ENCODE measurements at places on chromosomes 5 and 9. TPM values are rescaled to one million over a fixed set of nuclear protein-coding genes. Genes with fewer than 3 reads are reported as not detected.

Gene ENTREP1
- total RNA-seq: 34.9 TPM

DNA sequence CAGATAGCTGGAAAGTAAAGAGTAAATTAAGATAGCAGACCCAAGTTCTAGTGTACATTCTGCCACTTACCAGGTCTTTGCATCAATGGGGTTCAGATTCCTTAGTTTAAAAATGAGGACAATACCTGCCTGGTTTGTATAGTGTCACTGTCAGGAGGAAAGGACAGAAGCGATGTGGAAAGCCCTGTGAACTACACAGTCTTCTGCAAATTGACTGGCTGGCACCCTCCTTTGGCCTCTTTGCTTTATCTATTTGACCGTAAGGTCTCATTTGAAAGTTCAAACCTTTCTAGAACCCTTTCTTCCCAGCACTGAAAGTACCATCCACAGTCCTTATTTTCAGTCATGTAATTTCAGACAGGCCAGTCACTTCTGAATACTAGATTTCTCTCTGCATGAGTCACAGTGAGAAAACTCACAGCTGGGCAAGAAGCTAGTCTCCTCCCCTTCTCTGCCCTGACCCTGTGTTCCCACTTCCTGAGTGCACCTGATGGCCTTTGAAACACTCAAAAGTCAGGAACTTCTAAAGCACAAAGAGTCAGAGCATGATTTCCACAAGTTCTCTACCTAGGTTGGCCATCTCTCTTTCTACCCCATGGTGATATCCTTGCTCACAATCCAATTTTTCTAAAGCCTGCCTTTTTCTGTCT is 91.3 kb upstream of the RASEF start:
- DNase-seq: no peak
- no peaks in the 10 kb centered on the region for H3K36me3 ChIP-seq
- H3K27ac ChIP-seq: peak overlapping the region; percentile 34
- H3K4me1 ChIP-seq: no peaks in the 10 kb centered on the region
- H3K27me3 ChIP-seq: no peaks in the 10 kb centered on the region
- H3K4me3 ChIP-seq: no peak overlapping the region

DNA sequence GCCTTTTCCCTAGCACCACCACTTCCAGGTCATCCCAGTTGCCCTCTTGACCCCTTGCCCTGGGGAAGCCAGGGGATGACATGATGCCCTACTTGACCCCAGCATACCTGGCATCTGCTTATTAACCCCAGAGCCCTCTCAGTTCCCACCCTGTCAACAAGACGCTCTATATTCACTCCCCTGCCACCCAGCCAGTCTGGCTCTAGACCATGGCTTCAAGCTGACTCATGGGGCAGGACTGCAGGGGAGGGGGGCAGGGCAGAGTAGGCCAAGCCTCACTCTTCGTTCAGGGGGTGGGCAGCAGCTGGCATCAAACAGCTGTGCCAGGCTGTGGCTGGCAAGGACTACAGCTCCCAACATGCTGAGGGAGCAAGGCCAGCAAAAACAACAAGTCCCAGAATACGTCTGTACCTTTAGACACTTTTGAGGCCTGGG is 5.3 kb downstream of the ATOSB start:
- H3K4me1 ChIP-seq: peaks cover 47% of the 10 kb centered on the region
- no peaks in the 10 kb centered on the region for H3K27me3 ChIP-seq
- peak overlapping the region; percentile 87 for H3K27ac ChIP-seq
- peaks cover 31% of the 10 kb centered on the region for H3K36me3 ChIP-seq
- DNase-seq: no peak
- H3K4me3 ChIP-seq: peak overlapping the region; percentile 77

Gene TAF11L13
- total RNA-seq: not detected

GRCh38 chr9:121328876-121329681 is 41.0 kb downstream of the STOM start:
- H3K36me3 ChIP-seq: peaks cover 91% of the 10 kb centered on the region
- H3K27ac ChIP-seq: no peak overlapping the region
- no peak for DNase-seq
- peaks cover 19% of the 10 kb centered on the region for H3K4me1 ChIP-seq

Gene SIGMAR1
- 40.5 TPM for total RNA-seq

Gene NIPAL4
- not detected for total RNA-seq

Gene FOXD4
- 0.75 TPM for total RNA-seq

DNA sequence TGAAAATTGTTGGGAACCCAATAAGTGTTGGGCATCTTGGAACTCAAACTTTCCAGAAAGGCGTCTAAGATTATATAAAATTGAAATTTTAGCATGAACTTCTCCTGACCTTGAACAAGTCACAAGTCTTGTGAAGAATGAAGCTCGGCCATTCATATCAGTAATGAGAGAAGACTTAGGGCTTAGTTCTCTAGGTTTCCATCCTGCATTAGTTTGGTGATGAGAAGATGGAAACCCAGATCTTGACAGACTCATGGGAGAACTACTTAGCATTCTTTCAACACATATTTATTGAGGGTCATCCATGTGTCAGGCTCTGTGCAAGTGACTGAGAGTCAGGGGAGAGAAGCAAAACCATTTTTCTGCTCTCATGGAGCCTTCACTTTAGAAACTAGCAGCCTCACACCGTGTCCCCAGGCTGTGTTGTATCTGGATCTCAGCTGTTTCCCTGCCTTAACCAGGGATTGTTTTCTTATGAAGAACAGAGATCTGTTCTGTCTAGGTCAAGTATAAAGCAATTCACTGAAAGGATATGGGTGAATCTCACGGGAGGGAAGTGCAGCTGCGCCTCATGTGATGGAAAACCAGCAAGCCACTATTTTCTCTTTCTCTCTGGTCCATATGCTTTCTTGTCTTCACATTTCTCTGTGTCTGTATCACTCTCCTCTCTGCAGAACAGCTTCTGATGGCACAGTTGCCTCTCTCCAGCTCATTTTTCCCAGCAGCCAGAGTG is 3.4 kb downstream of the GARNL3 start:
- no peak overlapping the region for H3K4me3 ChIP-seq

DNA sequence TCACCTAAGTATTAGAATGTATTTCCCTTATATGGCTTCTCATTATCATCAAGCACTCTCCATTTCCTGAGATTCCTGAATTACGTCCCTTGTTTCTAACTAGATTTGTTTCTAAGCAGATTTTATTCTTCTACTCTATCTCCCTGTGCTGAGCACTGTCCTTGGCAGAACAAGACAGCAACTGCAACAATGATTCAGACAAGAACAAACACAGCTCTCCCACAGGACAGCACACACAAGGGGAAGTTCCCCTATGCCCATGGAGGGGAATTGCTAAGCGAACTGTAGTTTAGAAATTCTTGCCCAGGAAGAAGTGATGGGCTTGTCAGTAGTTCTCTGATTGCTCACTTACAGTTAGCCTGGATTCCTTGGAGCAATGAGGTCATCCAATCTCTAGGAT is 759.9 kb downstream of the DTWD2 start:
- H3K36me3 ChIP-seq: no peaks in the 10 kb centered on the region
- H3K27me3 ChIP-seq: no peaks in the 10 kb centered on the region
- DNase-seq: no peak
- no peak overlapping the region for H3K27ac ChIP-seq

DNA sequence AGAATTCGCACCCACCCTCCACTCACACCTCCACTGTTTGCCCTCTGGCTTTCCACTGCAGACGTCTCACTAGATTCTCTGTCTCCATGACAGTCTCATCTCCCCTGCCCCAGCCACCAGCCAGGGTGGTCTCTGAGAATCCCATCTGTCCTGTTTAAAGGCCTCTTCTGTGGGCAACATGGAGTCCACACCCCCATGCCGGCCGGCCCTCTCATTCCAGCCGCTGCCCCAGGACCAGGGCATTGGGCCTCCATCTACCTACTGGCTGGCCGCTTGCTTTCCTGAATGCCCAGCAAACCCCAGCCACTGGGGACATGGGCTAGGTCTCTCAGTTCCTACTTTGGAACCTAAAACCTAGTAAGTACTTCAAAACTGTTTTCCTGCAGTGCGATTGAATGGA is 65.6 kb upstream of the RUFY1 start:
- DNase-seq: no peak
- no peak overlapping the region for H3K27ac ChIP-seq
- no peaks in the 10 kb centered on the region for H3K27me3 ChIP-seq
- no peaks in the 10 kb centered on the region for H3K36me3 ChIP-seq
- peaks cover 4% of the 10 kb centered on the region for H3K4me1 ChIP-seq

DNA sequence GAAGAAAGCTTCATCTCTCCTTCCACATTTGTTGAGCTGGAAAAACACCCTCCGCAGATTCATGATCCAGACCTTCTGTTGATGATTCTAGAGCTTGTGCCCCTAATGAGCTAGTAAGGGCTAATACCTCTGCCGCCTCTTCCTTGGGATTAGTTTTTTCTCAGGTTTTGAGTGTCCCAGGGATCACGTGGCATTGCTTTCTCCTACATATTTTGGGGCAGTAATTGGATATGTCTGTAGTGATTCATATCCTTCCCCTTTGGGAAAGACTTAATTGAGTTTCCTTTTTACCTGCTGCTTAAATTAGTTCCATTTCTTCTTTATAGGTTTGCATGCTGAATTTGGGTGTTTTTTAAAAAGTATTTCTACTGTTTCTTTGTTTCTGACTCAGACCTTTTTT is 143.9 kb downstream of the GOLPH3 start:
- DNase-seq: no peak
- H3K36me3 ChIP-seq: no peaks in the 10 kb centered on the region
- H3K27me3 ChIP-seq: no peaks in the 10 kb centered on the region
- H3K4me1 ChIP-seq: peaks cover 42% of the 10 kb centered on the region

DNA sequence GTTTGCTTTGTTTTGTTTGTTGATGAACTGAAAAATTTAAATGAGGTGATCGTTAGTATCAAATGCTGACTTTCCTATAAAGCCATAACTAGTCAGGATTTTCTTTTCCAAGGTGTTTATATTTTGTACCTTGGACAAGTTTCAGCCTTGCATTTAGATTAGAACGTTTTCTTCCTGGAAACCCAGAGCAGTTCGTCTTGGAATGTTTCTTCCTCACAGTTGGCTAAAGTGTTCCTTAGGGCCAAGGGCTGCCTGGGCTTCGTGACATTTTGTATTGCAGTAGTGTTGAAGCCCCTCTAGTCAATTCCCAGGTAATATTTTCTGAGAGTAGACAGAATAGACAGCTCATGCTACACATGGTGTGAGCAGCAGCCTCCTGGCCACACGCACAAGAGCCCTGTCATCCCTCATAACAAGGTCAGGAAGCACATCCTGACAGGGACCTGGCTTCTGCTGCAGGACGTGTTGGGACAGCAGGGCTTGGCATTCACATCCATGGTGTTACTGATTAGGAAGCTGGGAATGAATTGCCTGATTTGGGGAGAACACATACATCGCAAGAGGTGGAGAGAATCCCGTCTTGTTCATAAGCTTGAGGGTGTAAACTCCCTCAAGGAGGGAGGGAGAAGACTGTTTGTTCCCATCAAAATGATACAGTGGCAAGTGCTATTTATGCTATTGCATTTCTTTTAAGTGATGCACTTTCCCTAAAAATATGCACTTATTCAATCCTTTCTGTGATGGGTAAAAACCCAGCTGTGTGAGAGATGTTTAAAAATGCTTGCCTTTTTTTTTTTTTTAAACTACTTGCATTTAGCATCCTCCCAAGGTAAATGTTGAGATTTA is 31.7 kb downstream of the FUBP3 start:
- H3K27me3 ChIP-seq: no peaks in the 10 kb centered on the region
- H3K36me3 ChIP-seq: peaks cover 67% of the 10 kb centered on the region
- DNase-seq: no peak
- H3K4me1 ChIP-seq: no peaks in the 10 kb centered on the region
- no peak overlapping the region for H3K27ac ChIP-seq
- no peak overlapping the region for H3K4me3 ChIP-seq

- no peaks in the 10 kb centered on the region for H3K27me3 ChIP-seq
- H3K4me1 ChIP-seq: no peaks in the 10 kb centered on the region
- no peaks in the 10 kb centered on the region for H3K36me3 ChIP-seq
- no peak overlapping the region for H3K4me3 ChIP-seq
- peak; percentile 55 for DNase-seq
Measured at GRCh38 chr5:156411-157072, 34.8 kb upstream of the LRRC14B start.

Gene FBXW2
- 87.1 TPM for total RNA-seq

Gene KIF4B
- total RNA-seq: 0.17 TPM

GRCh38 chr9:6894135-6894534 is 136.4 kb downstream of the KDM4C start:
- H3K27ac ChIP-seq: no peak overlapping the region
- no peaks in the 10 kb centered on the region for H3K27me3 ChIP-seq

GRCh38 chr5:81542242-81542641 is 148.3 kb upstream of the ACOT12 start:
- no peak overlapping the region for H3K4me3 ChIP-seq
- no peaks in the 10 kb centered on the region for H3K36me3 ChIP-seq
- no peaks in the 10 kb centered on the region for H3K4me1 ChIP-seq
- H3K27ac ChIP-seq: no peak overlapping the region

Gene PCDHB13
- 3.2 TPM for total RNA-seq

DNA sequence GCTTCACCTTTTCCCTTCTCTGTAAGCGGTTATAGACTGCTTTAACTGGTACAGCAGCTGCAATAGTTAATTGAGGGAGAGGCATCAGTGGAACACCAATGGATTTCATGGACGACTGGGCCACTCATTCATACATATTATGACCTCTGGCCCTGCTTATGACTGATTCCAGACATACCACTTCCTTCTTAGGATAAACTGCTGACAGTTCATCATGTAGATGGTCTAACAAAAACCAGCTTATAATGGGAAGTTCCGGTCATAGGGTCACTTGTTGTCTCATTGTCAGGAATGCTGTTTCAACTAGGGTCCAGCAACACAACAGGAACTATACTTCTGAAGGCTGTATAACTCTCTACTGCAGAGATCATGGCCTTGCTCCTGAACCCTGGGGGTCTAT is 265.2 kb upstream of the RASA1 start:
- H3K4me3 ChIP-seq: no peak overlapping the region
- DNase-seq: no peak
- no peaks in the 10 kb centered on the region for H3K4me1 ChIP-seq
- no peaks in the 10 kb centered on the region for H3K36me3 ChIP-seq

Gene IL33
- 64.8 TPM for total RNA-seq

Data from upper lobe of right lung (tissue), 1 donor.